ENCODE measurements at places on chromosomes 7 and 10.

DNA sequence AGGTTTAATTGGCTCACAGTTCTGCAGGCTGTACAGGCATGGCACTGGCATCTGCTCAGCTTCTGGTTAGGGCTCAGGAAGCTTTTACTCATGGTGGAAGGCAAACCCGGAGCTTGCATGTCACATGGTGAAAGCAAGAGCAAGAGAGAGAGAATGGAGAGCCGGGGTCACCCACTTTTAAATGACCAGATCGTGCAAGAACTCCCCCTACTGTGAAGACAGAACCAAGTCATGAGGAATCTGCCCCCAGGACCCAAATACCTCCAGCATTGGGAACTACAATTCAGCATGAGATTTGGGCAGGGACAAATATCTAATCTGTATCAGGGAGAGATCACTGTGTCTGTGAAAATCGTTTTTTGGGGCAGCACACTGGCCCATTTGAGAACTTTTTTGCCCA lies 110.0 kb upstream of the MYO3A start:
- DNase-seq = no peak

DNA sequence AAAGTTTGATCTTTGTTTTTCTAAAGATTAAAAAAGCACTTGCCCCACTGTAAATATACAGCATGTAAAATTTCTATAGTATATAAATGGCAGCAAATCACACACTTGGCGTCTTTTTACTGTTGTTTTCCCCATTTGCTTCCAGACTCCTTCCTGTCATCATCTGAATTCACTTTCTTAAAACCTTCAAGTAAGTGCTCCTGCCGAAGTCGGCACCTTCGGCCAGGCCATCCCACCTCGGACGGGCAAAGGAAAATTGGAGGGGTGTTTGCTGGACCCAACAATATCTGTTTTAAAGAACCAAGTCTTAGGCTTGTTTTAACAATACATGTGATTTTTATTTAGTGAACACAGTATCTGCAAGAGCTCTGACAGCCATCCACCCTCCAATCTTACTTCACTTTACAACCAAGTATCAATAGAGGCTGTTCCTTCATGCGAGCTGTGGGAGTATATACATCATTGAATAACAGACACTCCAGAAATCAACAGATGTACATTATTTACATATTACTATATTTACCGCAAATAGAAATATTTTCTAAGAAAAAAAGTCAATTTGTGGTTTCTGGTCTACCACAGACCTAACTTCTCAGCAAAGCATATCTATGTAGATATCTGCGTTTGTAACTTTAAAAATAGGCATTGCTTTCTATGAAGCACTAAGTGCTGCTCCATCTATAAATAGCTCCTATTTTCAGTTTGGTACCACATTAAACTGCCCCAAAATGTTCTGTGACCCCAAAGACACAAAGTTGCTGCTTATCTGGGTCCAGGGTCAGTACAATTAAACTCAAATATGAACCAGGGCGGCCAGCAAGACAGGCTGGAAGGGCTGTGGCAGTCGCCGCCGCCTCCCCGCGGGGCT lies 110.7 kb downstream of the CYTH3 start:
- DNase-seq = no peak

GRCh38 chr10:91590142-91590903 lies 42.5 kb downstream of the PPP1R3C start:
- no peak for DNase-seq

DNA sequence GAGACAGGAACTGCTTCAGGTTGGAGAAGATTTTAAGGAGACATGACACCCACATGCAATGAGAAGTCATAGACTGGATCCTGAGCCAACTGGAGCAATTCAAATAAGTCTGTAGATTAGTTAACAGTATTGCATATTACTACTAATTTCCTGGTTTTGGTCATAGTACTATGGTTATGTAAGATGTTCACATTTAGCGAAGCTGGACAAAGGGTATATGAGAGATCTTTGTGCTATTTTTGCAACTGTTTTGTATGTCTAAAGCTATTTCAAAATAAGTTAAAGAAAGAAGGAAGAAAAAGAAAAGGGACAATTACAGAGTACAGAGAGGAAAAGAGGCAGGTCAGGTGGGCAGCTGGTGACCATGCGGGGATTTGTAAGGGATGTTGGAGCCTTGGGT lies 116.5 kb upstream of the SVIL start:
- no peak for DNase-seq

DNA sequence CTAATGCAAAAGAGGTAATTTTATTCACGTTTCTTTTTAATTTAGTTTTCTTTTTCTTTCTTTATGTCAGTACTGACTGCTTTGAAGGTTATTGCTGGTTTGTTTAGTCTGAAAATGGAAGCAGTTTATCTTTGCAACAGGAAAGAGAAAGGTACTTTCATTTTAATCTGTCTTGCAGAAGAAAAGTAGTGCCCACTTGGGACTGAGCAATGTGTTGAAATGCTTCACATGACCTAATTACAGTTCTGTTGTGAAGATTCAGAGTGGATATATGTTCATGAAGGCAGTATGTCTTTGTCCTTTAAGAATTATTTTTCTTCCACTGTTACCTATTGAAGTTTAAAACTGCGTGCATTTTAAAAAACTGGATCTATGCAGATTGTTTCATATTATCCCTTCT lies 80.1 kb downstream of the ANKIB1 start:
- DNase-seq = no peak

DNA sequence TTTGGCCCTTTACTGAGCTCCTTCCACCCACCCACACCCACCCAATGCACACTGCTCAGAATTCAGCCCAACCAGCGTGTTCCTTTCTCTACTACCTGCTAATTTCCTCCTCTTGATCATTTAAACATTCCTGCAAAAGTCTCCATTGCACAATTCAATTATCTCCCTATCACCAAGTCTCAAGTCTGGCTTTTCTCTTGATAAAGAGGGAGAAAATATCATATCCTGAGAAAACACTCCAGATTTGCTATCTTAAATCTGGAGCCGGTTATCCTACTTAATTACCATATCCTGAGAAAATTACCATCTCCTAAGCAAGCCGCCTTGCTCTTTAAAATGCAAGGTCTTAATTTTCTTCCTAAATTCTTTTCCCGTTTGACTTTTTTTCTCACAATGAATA lies 505.5 kb downstream of the XPNPEP1 start:
- no peak for DNase-seq

DNA sequence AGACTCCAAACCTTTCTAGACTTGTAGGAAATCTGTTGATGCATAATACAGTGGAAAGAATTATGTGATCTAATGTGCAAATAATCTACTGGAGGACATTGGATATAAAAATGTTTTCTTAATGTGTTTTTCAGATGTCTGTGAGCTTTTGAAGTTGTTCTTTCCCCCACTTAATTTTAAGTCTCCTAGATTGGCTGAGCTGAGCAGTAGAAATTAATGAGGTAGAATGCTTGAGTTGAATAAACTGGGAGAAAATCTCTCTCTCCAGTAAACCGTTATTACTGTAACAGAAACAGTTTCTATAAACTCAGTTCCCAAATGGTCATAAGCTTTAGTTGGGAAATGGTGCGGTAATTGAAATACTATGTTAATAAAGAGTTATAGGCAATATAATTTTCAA lies 15.7 kb downstream of the CSGALNACT2 start:
- no peak for DNase-seq

- DNase-seq = no peak
Observed at GRCh38 chr10:49240946-49241345, 52.8 kb upstream of the TMEM273 start.

Measured in HTR-8/SVneo (cell line).